CD8-positive, alpha-beta memory T cell (primary cell): ENCODE measurements at places on chromosomes 2 and 18. TPM values are rescaled to one million over a fixed set of nuclear protein-coding genes. Genes with fewer than 3 reads are reported as not detected.

- H3K27ac ChIP-seq = no peak overlapping the region
- no peaks in the 10 kb centered on the region for H3K27me3 ChIP-seq
- H3K4me3 ChIP-seq = no peak overlapping the region
- DNase-seq = no peak
- no peaks in the 10 kb centered on the region for H3K36me3 ChIP-seq
- H3K4me1 ChIP-seq = no peaks in the 10 kb centered on the region
These were observed 22.3 kb upstream of the B3GNT7 start for GRCh38 chr2:231373184-231373583.

GRCh38 chr2:188884046-188884445 is 90.1 kb upstream of the COL3A1 start:
- no peaks in the 10 kb centered on the region for H3K36me3 ChIP-seq
- H3K4me1 ChIP-seq = no peaks in the 10 kb centered on the region
- no peak for DNase-seq
- H3K27me3 ChIP-seq = no peaks in the 10 kb centered on the region

DNA sequence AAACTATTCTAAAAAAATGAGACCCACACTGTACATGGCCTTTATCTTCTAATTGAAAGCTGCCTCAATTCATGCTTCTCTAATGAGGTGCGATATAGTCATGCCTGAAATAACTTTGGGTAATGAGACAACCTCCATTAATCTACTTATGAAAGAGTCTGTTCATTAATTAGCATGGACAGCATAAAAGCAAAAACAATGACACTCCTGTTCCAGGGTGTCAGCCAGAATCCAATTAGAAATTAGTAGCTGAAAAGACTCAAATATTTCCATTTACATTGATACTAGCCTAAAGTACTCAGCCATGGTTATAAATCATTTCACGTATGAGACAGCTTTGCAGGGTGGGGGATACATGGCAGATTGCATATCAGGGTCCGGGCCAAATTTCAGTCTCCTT is 288.7 kb downstream of the AKAIN1 start:
- no peaks in the 10 kb centered on the region for H3K36me3 ChIP-seq
- DNase-seq = no peak
- H3K4me1 ChIP-seq = no peaks in the 10 kb centered on the region

GRCh38 chr18:41687138-41687537 is 267.9 kb upstream of the PIK3C3 start:
- no peaks in the 10 kb centered on the region for H3K36me3 ChIP-seq
- no peaks in the 10 kb centered on the region for H3K27me3 ChIP-seq
- DNase-seq = no peak
- no peak overlapping the region for H3K27ac ChIP-seq
- H3K4me3 ChIP-seq = no peak overlapping the region
- H3K4me1 ChIP-seq = no peaks in the 10 kb centered on the region

GRCh38 chr2:46339676-46340459 is 42.7 kb downstream of the EPAS1 start:
- H3K4me1 ChIP-seq = no peaks in the 10 kb centered on the region
- H3K4me3 ChIP-seq = no peak overlapping the region
- H3K27ac ChIP-seq = peak overlapping the region; percentile 30
- no peak for DNase-seq

DNA sequence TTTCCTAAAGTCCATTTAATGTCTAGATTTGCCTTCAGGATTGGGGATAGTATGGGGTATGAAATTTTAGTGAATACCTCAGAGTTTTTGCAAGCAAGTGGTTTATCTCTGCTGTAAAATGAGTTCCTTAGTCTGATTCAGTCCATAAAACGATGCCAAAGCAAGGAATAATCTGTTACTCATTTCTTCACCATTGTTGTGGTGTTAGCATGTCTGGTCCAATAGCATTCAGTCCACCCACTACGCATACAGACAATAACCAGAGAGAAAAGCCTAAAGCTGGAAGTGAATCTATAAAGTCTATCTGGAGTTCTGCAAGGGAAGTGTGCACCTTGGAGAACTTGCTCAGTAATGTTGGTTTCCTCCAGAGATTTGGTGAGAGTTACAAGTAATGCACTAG is 12.9 kb upstream of the DPP4 start:
- H3K4me1 ChIP-seq = no peaks in the 10 kb centered on the region
- H3K36me3 ChIP-seq = no peaks in the 10 kb centered on the region
- H3K27ac ChIP-seq = no peak overlapping the region
- H3K27me3 ChIP-seq = no peaks in the 10 kb centered on the region
- DNase-seq = no peak
- no peak overlapping the region for H3K4me3 ChIP-seq

PTPRN gene
- total RNA-seq = not detected

PLB1 gene
- total RNA-seq = 0.35 TPM
